CD4-positive, alpha-beta T cell treated with Interleukin-6 at 100 ng/mL for 8 hours (primary cell): ENCODE measurements at places on chromosomes 1 and 21.

DNA sequence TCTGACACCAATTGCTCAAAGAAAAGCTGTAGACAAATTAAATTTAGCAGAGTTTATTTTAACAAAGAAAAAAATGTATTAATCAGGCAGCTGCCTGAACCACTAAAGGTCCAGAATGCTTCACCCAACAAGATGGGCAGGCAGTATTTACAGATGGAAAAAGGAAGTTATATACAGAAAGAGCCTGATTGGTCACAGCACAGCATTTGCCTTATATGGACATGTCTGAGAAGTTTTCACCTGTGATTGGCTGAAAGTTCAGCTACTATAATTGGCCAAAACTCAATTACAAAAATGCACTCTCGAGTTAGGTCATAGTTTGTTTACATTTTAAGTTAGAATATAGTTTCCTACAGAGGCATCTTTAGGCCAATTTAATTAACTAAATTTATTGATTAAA is 15.1 kb upstream of the FMO1 start:
- DNase-seq = no peak

- DNase-seq = peak; percentile 48
Observed at GRCh38 chr1:110962892-110963690, 631 bp downstream of the LRIF1 start.

DNA sequence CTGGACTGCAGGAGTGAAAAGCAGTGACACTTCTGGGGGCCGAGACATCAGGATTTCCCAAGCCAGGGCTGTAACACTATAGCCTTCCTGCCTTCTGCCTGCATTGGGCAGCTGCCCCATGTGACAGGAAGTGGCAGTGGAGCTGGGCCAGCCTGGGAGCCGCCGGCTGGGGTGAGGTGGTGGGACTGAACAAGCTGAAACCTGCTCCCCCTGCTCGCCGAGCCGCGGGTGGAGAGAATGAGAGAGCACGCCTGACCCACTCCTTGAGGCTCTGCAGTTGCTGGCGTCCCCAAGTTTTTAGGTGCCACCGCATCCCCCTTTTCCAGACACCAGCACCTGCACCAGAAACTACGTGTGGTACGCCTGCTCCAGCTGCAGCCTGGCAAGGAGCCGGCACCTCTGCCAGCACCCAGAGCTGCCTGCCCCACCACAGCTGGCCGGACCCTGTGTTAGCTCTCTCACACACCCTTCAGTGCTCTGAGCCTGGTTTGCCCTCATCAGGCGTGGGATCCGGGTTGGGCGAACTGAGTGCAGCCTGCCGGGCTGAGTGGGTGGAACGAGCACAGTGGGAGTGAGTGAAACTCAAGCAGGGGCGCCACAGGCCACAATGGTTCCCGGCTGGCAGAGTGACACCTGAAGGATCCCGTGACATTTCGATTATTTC is 119.4 kb downstream of the AKT3 start:
- DNase-seq = no peak

DNA sequence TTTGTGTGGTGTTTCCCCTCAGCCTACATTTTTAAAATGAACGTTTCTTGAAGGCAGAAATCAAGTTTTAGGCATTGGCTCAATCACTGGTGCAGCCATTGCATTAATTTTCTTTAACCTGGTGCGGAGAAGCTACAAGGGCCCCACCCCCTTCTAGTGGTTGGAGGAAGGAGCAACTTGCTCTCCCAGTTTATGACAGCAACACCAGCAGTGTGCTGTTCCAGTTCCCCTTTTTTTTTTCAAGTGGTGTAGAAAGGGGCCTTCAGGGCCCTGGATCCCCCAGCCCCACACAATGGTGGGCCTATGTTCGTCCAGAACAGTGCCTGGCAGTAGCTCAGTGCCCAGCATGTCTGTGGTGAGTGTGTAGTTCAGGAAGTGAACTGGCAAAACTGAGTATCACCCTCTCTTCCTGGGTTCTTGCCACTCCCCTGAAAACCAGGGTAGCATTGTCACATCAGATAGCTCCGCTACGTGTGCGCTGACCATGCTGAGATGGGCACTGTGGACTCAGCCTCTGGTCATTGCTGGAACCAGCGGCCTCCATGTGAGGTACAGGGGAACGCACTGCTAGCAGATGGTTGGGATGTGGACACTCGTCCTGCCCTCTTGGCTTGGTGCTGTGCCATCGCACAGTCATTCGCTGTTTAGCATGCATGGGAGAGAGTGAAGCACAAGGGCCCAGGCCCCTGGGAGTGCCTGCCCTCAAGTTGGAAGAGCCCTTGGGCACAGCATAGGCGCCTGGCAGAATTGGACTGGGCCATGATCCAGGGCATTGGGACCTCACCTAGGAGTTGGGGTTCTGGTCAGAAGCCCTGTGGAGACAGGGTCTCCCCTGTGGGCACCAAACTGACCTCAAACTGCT is 7.2 kb downstream of the ARF1 start:
- DNase-seq = no peak

DNA sequence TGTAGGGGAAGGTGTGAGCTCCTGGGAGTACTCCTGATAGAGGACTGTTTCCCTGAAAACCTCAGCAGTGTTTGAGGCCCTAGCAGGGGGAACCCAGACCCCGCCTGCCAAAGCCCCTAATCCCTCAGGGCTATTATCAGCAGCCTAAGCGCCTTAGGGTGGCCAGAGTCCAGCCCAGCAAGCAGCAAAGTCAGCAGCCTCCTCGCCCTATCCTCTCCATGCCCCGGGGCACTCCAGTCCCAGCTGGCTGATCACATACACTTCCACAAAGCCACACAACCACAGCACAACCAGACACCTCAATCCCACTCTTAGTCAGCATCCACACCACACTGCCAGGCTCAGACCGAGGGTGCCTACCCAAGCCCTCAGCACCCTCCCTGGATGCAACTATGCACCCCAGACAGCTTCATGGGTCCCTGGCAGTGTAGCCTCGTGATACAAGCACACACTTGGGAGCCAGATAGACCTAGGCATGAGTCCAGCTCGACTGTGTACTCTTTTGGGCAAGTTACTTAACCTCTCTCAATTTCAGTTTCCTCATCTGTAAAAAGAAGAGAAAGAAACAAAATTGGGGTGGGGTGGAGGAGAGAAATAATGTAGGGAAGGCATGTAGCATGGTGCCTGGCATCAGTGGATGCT is 7.1 kb downstream of the IGSF9 start:
- no peak for DNase-seq

GRCh38 chr21:21807598-21807903 is 809.3 kb downstream of the NCAM2 start:
- DNase-seq = no peak

GRCh38 chr1:160862203-160863060 is at the start of gene CD244:
TSS of gene CD244 (minus strand) at chr1:160862887. CDS start at chr1:160862677, 210 bp downstream.
- peak; percentile 49 for DNase-seq

- DNase-seq = no peak
Observed at GRCh38 chr1:167135281-167135840, 41.5 kb downstream of the STYXL2 start.

DNA sequence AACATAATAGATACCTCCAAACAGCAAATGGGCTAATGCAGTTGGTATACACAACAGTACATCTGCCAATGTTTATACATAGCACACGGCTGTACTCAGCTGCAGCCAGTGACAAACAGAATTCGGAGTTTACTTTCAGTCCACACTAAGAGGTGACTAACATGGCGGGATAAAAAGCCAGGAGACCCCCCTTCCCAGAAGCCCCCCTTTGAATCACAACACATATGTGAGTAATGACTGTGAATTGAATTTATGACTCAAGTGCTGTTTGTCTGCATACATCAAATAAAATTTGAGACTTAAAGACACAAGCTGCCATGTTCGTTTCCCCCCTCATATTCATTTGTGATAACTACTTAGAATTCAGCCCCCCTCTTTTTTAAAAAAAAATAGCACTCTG is 113.2 kb downstream of the RUNX1 start:
- DNase-seq = no peak

DNA sequence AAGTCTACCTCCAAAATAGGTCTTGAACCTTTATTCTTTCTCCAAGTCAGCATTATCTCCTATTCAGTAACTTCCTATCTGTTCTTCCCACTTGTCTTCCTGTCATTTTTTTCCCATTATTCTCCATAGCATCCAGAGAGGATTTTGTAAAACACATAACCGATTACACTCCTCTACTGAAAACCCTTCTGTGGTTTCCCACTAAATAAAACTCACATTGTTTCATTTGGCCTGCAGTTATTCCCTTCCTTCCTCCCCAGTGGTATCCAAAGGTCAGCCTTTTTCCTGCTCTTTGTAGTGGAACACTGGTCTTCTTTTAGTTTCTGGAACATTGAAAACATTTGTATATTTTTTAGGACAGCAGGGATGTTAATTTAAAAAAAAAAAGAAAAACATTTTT is 266.0 kb downstream of the GPR52 start:
- no peak for DNase-seq

DNA sequence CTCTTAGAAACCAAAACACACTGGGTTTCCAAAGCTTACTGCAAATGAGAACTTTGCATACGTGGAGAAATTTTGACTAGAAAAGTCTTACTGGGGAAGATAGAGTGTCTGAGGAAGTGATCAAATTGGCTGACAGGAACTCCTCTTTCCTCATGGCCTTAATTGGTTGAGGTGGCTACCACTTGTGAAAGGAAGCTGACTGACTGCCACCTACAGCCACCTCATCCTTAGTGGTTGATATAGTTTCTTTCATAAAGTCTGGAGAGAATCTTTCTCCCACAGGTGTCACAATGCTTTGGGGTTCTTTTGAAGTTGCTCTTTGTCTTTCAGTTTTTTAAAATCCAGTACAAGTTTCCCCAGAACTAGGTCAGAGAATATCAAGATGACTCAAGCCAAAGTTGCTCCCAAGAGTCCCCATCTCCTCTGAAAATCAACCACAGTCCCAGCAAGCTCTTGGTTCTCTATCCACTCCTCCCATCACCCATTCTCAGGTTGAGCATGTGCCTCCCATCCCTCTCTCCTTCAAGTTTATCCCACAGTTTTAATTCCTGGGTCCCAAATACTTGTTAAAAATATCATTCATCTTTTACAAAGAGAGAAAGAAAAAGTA is 43.3 kb downstream of the GPR88 start:
- no peak for DNase-seq

DNA sequence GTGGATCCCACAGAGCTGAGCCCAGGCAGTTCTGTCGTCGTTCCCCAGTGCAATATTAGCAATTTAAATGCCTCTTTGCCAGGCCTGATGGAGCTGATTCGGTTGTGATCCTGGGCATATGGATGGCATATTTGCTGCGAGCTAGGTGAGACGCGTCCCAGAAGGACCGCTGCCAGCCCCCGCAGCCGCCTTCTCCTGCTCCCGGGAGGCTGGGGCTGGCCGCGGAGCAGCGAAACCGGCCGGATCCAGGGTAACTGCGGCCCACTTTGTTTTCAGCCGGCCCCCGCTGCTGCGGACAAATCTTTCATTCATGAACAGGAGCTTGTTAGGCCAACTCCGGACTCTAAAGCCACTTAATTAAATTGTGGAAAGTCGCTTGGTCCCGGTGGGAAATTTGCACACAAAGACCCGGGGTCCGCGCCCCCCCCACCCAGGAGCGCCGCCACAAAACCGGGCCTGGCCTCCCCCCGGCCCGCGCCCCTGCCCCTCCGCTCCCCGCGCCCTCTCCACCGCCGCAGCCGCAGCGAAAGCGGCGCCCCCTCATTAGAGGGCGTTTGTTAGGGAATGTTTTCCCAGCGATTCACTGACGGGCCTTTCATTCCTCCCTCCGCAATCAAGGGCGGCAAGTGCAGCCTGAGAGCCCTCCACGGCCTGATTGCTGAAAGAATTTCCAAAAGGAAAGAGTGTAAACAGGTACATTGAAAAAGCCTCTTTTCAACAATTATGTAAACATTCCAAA is 383.3 kb downstream of the RRAGC start:
- DNase-seq = no peak

DNA sequence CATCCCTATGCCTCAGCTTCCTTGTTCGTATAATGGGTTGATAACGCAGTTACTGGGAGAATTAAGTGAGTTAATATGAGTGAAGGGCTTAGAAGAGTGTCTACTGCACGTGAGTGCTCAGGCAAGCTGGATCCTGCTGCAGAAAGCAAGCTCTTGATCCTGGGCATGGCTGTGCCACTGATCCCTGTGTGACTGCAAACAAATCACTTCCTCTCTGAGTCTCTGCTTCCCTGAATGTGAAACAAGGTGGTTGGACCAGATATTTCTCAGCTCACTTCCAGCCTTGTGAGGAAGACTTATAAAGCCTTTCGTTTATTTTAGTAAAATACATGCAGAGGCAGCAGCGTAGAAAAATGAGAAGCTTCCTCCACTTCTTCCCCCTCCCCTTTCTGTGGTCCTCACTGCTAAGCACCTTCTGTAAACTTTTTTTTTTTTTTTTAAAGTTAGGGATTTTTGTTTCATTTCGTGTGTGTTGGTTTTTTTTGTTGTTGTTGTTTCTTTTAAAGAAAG is 13.8 kb downstream of the PSEN2 start:
- no peak for DNase-seq

DNA sequence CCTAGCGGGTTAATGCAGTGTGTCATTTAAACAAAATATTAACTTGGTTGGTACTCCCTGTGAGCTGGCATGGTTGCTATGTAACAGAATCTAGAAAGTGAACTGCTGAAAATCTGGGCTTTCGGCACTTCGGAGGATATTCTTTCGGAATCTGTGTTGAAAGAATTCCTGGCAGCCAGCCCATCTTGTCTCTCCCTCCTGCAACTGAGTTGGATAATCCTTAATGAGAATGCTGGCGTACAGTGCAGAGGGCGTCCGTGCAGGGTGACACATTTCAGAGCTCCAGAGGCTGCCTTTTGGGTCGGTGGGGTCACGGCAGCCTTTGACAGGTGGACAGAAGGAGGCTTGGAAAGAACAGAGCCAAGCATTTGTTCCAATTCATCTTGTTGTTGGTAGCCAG is 3.7 kb downstream of the KAZN start:
- no peak for DNase-seq

DNA sequence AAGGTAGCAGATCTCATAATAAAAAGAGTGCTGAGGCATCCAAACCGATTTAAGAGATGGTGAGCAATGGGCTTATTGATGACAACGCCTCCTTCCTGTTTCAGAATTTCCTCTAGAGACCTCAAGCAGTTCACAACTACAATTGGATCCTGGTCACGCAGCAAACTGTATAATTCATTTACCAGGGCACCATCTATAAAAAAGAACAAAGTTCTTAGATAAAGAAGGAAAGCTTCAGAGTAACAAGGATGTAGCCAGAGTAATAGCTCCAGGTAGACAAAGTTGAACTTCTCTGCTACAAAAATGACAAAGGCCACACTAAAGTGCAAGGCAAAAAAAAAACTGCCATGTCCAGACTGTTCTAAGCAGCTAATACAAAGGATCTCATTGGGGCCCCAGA is 3.4 kb downstream of the AP4B1 start:
- DNase-seq = no peak

DNA sequence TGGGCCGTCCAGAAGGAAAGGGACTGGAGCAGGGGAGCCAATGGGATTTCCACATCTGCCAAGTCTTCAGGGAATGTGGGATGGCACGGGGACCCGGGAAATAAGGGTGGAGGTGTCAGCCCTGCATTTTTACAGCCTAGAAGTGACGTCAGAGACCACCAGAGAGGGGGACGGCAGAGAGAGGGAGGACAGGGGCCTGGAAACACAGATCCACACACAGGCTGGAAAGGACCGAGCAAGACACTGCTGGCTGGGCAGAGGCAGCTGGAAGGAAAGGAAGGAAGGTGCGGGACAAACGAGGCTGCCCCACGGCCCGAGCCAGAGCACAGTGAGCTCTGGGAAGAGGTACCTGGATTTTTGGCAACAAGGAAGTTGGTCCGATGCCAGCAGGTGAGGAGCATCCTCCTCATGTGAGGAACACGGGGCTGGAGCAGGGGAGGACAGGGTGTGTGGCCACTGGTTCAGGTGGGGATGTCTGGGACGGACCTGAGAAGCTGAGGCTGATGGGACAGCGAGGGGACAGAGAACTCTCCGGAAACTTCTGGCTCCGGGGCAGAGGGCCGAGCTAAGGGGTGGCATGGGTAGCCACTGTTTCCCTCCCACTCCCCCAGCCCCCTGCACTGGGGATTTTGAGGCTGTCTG is 138.3 kb downstream of the PGBD5 start:
- DNase-seq = no peak
